ENCODE measurements at places on chromosomes 16 and 17.

- peak; percentile 31 for DNase-seq
Measured at GRCh38 chr17:39927929-39928857, 661 bp downstream of the LRRC3C start.

GRCh38 chr16:12672986-12673385, 130.7 kb downstream of the CPPED1 start:
- DNase-seq = no peak

- DNase-seq = no peak
Measured at GRCh38 chr17:20092261-20092867, 83.2 kb downstream of the SPECC1 start.

GRCh38 chr16:80924372-80924978, 82.2 kb downstream of the CMC2 start:
- peak; percentile 75 for DNase-seq

- no peak for DNase-seq
Measured at GRCh38 chr16:64459402-64459801, 662.5 kb downstream of the CDH11 start.

- DNase-seq = no peak
Measured at GRCh38 chr17:33751702-33752065, 458.6 kb upstream of the ASIC2 start.

- DNase-seq = peak; percentile 41
Measured at GRCh38 chr17:30236766-30237165, 1.3 kb upstream of the SLC6A4 start.

Measured in hematopoietic multipotent progenitor cell treated with erythropoietin and hydrocortisone succinate and interleukin-3 and kit ligand, for 6 days (in vitro differentiated cells).